Muscle of arm (tissue), 14 donors: ENCODE measurements at places on chromosomes 3 and 15. TPM values are rescaled to one million over a fixed set of nuclear protein-coding genes. Genes with fewer than 3 reads are reported as not detected.

The PRSS50 gene
- 0.15 TPM for polyA plus RNA-seq

The C3orf22 gene
- not detected for polyA plus RNA-seq

The ADAMTS7 gene
- polyA plus RNA-seq = not detected

The ERICH6 gene
- 0.42 TPM for polyA plus RNA-seq

The SLC51B gene
- polyA plus RNA-seq = 1.4 TPM

The SH3GL3 gene
- polyA plus RNA-seq = 8.0 TPM

GRCh38 chr15:100928632-100929280 lies 9.6 kb downstream of the LRRK1 start:
- DNase-seq = no peak

- no peak for DNase-seq
These were observed 524.6 kb downstream of the OTOL1 start for GRCh38 chr3:162021206-162021605.

DNA sequence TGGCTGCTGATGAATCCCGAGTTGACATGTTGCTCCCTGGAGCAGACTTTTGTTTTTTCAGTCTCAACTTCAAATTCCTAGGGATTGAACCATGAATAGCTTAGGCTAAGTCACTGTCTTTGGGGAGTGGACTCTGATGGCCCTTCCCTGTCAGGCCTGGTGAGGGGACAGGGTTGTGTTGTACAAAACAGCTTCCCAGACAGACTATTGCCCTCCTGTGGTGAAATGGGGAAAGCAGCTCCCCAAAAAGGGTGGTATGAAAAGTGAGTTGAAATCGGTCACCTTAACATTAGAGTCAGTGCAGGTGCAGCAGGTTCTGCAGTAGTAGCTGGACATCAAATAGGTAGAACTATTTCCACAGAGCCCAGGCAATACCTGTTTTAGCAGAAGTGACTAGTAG lies 775.6 kb downstream of the ROBO2 start:
- DNase-seq = no peak

- peak; percentile 19 for DNase-seq
These were observed 415.8 kb upstream of the SEMA6D start for GRCh38 chr15:47301481-47301880.

DNA sequence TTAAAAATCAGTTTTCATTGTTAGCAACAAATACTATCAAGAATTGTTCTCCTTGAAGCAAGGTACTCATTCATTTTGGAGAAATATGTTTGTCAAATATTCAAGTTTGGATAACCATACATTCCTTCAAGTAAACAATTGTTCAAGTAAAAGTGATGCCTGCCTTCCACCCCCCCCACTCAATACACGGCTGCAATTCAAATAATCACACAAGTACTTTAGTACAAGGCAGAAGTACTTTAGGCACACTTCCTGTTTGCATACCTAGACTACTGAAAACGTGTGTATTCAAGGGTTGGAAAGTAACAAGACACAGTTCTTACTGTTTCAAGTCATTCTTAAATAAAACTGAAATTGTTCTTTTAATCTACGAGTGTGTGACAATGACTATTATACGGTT lies 45.4 kb downstream of the TJP1 start:
- DNase-seq = no peak

DNA sequence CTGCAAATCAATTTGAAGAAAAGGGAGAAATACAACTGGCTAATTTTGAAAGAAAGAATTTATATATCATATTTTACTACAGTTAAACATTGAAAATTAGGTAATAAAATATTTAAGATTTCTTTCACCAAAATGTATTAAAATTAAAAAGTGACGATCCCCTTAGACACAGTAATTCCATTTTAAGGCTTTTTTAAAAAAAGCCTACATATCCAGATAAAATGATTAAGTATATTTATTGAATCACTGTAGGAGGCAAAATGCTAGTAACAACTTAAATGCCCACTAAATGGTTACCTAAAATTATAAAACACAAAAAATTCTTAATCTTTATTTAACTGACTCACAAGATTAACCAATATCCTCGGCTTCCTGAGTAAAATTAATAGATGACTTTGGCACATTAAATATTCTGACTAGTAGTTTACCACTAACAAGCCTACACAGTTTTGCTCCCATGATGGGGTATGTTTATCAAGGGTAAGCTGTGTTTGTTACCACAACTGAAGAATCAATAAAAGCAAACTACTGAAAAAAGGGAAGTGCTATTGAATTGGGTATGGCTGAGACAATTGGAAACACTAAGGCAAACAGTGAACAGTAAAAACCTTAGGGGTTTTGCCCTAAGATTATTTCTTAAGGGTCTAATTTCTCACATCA lies 28.4 kb downstream of the ANKRD28 start:
- no peak for DNase-seq

- DNase-seq = no peak
These were observed 283.1 kb downstream of the NFKBIZ start for GRCh38 chr3:102132370-102132769.

DNA sequence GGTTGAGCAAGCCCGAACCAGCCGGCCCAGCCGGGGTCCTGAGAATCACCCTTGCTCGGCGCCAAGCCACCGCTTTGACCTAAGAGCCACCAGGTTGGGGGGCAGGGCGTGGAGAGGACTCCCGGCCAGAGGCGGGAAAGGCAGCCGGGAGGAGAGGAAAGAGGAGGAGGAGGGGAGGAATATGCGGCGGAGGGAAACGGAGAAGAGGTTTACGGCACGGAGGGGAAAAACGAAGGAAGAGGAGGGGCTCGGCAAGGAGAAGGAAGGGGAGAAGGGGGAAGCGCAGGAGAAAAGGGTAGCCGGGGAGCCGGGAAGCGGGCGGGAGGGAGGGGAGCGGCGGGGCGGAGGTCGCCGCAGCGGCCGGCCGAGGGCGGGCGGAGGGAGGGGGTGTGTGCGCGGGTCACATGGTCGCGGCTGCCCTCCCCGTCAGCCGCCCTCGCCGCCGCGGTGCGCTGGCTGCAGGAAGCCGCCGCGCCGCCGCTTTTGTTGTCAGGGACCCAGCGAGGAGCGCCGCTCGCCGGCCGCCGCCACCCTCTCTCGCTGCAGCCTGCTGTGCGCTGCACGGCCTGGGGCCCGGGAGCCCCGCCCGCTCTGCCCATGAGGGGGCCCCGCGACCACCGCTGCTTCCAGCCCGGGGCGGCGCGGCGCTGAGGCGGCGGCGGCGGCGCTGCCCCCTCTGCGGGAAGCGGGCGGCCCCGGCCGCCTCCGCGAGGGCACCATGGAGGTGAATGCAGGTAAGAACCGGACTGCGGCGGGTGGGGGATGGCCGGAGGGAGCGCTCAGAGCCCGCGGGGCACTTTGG lies at the start of gene NR1D2:
Gene NR1D2, plus strand, starts transcription at position 426 of the 802 bp plus-strand sequence. Its CDS starts 293 bp downstream, at position 719.
- peak; percentile 77 for DNase-seq

GRCh38 chr3:98554580-98554979 lies 22.8 kb downstream of the GPR15 start:
- no peak for DNase-seq

GRCh38 chr3:190864002-190864401 lies 1.5 kb upstream of the GMNC start:
- no peak for DNase-seq

DNA sequence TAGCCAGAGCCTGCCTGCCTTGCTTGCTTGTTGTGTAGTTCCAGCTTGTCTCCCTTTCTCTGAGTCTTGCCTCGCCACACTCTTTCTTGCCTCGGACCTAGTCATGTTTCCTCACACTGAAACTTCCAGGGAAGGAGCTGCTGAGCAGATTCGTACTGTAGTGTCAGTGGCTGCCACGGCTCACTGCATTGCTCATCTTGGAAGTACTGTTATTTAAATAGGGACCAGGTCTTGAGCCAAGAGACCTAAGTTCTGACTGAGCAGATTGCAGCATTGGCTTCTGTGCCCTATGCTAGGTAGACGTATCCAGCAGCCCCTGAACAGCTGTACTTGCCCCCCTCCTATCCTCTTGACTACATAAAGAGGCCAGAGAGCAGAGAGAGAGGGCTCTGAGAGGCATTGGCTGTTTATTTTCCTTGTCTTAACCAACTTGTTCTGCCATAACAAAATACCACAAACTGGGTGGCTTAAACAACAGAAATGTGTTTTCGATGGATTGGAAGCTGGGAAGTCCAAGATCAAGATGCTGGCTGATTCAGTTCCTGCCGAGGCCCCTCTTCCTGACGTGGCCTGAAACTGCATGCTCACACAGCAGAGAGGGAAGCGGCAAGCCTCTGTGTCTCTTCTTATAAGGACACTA lies 5.8 kb upstream of the RARRES1 start:
- no peak for DNase-seq

DNA sequence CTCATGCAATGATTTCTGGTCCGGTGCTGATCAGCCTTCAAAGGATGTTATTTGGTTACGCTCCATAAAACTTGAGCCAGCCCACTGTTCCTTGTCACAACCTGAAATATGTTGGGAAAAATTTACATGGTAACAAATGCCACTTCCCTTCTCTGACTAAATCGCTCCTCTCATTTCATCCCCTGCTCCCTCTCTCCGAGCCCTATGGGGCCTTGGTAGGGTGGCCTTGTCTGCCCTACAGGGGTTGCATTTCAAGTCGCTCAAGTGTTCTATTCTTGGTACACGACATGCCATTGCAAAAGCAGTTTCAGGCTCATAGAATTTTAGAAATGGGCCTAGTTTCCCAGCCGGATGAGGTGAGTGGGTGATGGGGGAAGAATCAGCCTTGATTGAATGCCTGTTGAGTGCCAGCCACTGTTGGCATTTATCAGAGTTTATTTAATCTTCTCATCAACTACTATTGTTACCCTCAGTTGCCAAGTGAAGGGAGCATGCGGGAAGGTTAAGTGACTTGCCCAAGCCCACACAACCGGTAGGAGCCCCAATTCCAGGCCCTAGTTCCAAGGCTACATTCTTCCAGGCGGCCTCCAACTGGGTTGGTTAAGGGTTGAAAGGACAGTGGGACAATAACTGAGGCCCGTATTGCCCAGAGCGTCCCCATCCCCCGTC lies 961 bp upstream of the ABHD2 start:
- DNase-seq = no peak

- DNase-seq = no peak
These were observed 9.2 kb upstream of the NFKBIZ start for GRCh38 chr3:101840066-101840465.

GRCh38 chr15:81411051-81411450 lies 37.0 kb upstream of the TMC3 start:
- DNase-seq = no peak

GRCh38 chr3:51024765-51025632 lies 350.3 kb downstream of the DOCK3 start:
- no peak for DNase-seq

GRCh38 chr15:48091522-48091921 lies 29.3 kb upstream of the SLC24A5 start:
- DNase-seq = no peak

DNA sequence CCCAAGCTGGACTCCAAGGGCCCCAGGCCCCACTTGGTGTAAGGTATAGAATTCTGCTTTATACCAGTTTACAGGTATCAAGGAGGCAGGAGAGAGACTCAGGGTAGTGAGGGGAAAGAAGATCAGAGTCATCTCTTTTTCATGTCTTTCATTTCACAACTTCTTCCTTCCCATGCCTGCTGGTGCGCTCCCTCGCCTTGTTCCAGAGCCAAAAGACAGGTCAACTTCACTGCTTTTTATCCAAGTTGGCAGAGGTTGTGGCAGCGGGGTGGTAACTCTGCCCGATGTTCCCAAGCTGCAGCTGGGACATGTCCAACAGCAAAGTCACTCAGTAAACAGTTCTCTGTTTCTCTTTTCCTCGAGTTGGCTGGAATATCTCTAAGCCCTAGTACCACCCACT lies 86.3 kb upstream of the TCF12 start:
- no peak for DNase-seq

GRCh38 chr3:12758025-12758781 lies 856 bp downstream of the TMEM40 start:
- peak; percentile 13 for DNase-seq

- DNase-seq = no peak
These were observed 70.4 kb downstream of the WWTR1 start for GRCh38 chr3:149587383-149587782.
